ENCODE measurements at places on chromosomes 7 and 10.

- DNase-seq: no peak
These were observed 967.8 kb downstream of the LRMDA start for GRCh38 chr10:76399226-76399625.

DNA sequence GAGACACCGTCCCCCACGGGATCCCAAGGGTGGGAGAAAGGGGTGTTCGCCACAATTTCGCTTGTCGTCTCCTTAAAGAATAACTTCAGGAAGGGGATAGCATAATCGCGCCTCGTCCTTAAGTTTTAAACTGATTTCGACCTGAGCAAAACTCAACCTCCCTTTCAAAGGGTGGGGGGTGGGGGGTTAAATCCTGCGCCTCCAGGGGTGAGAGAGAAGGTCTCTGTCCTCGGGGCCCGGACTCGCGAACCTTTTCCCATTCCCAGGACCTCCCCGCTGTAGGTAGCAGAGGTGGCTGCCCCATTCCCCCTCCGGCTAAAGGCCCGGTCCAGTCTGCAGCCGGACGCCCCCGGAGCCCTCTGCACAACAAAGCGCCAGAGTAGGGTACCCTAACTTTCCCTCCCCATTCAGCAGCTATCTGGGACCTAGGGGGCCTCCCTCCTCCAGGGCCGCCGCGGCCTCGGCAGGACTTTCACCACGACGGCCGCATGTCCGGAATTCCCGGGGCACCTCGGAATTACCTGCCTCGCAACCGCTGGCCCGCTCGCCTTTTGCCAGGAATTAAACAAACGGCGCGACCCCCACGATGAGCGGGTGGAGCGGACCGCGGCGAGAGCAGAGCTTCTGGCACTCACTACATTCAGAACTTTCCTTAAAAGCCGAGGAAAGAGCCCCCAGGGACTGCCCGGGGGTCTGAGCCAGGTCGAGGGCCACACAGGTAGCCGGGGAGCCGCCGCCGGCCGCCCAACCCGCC lies 1.7 kb downstream of the CDK6 start:
- DNase-seq: peak; percentile 71

DNA sequence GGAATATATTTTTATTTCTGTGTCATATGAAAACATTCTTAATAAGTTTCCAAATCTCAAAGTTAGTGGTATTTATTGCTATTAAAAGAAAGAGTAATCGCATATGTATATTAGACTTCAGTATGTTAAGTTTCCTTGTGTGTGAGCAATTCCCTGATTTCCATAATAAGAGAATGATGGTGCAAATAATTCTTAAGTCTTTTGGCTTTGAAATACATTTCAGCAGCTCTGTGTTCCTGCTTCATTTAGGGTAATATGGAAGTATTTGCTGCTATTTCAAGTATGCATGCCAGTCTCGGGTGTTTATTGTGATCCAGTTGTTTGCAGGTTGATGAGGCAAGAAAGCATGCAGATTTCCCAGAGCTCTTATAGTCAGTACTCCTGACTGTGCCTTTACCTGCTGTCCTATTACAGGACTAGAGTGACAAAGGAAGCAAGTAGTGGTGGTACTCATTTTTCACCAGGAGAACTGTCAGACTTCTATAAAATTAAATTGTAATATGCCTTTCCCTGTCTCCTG lies 43.7 kb downstream of the FGFBP3 start:
- no peak for DNase-seq

DNA sequence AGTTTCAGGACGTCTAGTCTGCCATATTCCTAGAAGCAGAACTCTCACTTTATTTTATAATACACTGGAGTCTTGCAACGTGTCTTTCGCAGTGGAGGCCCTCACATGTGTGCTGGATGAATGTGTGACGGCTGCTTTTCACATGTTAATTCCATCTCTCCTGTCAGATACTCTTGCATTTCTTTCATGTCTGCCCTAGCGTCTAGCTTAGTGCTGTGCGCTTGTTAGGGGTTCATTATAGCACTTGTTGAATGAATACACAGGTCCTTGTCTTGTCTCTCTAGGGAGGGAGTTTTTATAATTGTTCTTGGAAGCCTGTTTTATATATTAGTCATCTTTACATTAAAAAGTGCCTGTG lies 94.4 kb downstream of the MAP3K8 start:
- DNase-seq: no peak

- DNase-seq: no peak
These were observed 115.2 kb upstream of the CDK1 start for GRCh38 chr10:60662917-60663614.

DNA sequence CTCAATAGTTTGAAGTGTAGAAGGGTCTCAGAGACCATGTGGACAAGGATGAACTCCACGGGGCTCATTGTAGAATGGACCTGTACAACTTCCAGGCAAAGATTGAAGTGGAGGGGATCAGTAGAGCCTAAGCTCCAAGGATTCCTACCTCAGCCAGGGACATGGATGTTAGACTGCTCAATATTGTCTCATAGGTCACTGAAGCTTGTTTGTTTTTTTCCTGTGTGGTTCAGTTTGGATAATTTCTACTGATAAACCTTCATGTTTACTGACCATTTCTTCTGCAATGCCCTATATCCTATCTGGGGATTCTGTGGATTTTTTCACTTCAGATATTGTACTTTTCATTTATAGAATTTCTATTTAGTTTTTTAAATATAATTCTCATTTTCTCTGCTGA lies 8.9 kb downstream of the DYDC2 start:
- no peak for DNase-seq

- no peak for DNase-seq
These were observed 440.8 kb downstream of the GLRX3 start for GRCh38 chr10:130577039-130577438.

GRCh38 chr10:119502618-119503155 lies 39.8 kb downstream of the RGS10 start:
- no peak for DNase-seq

- DNase-seq: no peak
These were observed 49.7 kb upstream of the WNT16 start for GRCh38 chr7:121279060-121279620.

DNA sequence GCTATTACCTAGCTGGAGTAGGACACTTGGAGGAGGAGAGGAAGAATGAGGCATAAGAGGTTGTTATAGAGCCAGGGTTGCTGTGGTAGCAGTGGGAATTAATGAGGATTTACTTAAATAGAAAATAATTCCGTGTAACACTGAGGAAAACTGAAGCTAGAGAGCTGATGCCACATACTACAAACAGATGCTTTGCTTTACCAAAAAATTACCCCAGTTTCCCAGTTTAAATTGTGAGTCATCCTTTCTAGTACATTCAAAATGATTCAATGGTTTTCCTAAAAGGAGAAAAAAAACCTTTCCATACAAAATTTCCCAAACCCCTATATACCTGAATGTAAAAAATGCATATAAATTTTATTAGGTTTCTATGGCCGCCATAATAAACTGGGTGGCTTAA lies 58.3 kb downstream of the ZNF518A start:
- DNase-seq: no peak

DNA sequence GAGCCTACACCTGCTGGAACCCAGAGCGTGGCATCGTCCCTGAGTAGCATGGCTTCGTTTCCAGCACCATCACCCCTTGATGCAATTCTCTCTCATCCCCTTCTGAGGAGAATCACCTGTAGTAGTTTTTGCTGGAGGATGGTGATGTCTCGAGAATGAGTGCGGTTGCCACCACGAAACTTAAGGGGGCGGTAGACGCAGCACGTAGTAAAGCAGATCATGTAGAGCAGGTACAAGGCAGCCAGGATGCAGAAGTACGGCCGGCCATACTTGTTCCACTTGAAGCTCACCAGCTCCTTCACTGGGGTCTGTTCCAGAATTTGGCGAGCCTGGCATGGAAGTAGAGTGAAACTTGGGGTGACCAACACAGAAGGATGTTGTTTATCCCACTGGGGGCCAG lies 8.1 kb downstream of the TRPV5 start:
- no peak for DNase-seq

- no peak for DNase-seq
These were observed 120.9 kb downstream of the VIPR2 start for GRCh38 chr7:159023746-159024145.

GRCh38 chr7:6226194-6226799 lies 46.1 kb downstream of the CYTH3 start:
- DNase-seq: peak; percentile 67

DNA sequence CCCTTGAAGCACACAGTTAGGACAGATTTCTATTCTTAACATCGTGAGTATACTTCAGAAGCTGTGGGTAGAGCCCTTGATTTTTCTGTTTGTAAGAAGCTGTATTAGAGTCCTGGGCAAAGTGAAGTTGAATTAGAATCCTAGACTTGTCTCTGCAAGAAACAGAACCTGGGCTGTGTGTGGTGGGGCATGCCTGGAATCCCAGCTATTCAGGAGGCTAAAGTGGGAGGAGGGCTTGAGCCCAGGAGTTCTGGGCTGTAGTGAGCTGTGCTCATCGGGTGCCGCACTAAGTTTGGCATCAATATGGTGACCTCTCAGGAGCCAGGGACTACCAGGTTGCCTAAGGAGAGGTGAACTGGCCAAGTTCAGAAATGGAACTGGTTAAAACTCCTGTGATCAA lies 183.4 kb downstream of the GNAI1 start:
- no peak for DNase-seq

DNA sequence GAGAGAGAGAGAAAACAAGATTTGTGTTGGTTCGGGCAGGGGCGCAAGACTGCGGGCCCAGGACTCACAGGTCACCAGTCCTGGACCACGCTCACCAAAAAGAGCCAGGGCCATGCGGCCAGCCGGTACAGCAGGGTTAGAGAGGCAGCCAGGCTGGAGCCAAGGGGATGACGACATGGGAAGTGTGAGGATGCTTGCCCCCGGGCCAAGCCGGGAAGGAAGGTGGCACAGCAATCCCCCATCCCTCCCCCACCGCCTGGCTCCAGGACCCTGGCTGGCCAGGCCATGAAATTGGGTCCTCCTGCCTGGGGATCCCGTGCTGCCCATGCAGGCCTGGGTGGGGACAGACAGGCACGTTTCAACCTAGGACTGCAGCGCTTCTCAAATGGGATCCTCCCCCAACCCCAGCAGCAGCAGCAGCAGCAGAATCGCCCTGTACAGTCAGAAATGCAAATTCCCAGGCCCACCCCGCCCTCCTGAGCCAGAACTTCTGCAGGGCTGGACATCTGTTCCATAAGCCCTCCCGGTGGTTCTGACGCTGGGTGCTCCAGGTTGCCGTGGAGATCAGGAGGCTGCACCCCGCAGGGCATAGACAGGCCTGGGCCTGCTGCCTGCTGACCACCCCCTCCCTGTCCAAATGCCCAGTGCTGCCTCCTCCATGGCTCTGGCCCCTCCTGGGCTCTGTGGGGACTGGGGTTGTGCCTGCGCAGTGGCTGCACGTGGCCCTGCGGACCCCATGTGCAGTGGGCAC lies 35.0 kb downstream of the YKT6 start:
- no peak for DNase-seq

DNA sequence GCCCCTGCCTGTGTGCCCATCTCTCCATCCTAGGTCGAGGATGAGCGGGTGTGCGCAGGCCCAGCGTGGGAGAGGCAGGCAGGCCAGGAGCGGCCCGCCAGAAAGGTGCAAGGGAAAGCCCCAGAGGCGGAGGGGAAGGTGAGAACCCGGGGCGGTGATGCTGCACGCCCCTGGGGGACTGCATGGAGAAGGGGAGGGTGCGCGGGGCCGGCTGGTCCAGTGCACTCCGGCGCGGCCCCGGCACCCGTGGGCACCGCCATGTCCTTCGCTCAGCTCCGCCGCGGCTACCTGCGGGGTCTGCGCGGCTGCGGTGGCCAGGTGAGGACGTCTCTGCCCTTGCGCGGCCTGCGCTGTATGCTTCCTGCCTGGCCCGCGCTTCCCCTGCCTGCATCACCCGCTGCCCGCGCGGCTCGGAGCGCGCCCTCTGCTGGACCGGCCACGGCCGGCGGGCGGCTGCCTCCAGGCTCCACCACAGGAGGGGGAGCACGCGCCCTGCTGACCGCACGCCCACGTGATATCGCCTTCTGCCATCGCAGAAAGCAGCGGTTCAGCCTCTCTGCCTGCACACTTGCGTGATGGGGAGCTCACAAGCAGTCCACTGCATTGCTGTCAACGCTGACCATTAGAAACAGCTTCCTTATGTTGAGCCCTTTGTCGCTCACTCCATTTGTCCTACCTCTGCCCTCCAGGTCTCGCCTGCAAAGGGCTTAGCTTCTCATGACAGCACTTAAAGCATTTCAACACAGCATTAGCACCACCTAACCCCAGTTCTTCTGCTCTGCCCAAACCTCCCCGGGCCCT lies 73.9 kb downstream of the CXCL12 start:
- DNase-seq: peak; percentile 96

DNA sequence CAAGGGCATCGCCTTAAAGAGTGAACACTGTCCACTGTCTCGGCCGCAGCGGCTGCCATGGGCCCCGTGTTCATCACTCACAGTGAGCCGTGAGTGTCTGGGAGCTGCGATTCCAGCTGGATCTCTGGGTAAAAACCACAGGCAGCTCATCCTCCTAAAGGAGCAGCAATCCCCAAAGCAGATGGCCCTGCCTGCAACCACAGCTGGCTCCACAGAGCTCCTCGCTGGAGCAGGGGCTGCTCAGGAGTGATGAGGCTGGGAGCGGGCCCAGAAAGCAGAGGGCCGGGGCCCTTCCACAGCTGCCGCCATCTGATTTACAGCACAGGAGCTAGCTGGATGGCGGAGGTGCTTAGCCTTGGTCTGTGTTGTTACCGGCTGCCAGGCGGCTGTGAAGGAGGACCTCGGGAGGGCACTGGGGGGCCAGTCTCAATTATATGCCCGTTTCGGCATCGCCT lies 6.6 kb upstream of the TMEM184A start:
- DNase-seq: peak; percentile 62

GRCh38 chr10:74880041-74880440 lies 53.6 kb downstream of the KAT6B start:
- DNase-seq: no peak

DNA sequence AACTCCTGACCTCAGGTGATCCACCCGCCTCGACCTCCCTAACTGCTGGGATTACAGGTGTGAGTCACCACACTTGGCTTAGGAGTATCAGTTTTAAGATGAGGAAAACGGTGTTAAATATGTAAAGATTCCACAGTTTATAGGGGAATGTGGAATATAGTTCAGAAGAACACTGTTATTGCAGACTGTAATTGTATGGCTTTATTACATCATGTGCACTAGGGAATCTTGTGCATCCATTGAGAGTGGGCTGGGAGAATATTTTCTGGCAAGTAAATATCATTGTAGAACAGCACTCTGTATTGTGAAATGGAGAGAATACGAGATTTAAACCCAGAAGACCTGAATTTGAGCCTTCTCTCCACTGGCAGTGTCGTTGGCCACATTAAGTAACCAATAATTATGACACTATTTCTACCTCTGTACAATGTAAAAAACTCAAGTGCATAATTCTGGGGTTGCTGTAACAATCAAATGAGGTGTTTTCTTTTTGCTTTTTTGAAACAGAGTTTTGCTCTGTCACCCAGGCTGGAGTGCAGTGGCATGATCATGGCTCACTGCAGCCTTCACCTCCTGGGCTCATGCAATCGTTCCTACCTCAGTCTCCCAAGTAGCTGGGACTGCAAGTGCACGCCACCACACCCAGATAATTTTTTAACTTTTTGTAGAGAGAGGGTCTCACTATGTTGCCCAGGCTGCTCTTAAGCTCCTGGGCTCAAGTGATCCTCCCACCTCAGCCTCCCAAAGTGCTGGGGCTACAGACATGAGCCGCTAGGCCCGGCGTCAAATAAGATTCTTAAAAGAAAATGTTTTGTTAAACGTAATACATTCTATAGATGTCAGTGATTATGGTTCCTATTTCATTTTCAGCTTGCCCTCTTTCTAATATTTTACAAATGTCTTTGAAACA lies 12.0 kb upstream of the PARD3 start:
- no peak for DNase-seq

All from eye (tissue), 1 donor.